Spleen (tissue), 13 donors: ENCODE measurements at places on chromosomes 7 and 10. TPM values are rescaled to one million over a fixed set of nuclear protein-coding genes. Genes with fewer than 3 reads are reported as not detected.
A peak's percentile ranks its signal among the peaks of the same experiment; 100 is the strongest.

Gene TAS2R41
- not detected for polyA plus RNA-seq

DNA sequence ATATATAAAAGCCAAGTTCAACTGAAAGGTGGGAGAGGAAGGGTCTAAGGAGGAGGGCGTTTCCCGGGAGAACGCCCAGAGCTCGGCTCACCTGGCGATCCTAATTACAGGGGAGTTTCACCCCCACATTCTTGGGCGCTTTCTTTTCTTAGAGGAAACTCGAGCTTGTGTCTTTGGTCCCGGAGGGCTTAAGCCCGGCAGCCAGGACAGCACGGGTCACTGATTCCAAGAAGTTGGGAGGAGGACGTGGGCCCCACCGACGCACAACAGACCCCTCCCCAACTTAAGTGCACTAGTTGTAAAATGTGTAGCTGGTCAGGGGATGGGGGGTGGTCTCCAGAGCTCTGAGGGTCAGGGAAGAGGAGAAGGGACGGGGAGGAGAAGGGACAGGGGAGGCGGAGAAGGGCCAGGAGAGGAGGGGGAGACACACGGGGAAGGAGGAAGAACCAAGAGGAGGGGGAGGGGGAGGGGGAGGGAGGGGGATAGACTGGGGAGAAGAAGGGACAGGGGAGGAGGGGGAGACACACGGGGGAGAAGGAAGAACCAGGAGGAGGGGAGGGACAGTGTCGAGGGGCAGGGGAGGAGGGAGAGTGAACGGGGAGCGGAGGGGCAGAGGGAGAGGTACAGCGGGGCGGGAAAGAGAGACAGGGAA, 874 bp downstream of the BAIAP2L1 start:
- peaks cover 12% of the 10 kb centered on the region for H3K4me1 ChIP-seq
- peaks cover 42% of the 10 kb centered on the region for H3K27me3 ChIP-seq
- H3K27ac ChIP-seq: no peak overlapping the region
- DNase-seq: peak; percentile 21

Gene GBX1
- not detected for polyA plus RNA-seq

DNA sequence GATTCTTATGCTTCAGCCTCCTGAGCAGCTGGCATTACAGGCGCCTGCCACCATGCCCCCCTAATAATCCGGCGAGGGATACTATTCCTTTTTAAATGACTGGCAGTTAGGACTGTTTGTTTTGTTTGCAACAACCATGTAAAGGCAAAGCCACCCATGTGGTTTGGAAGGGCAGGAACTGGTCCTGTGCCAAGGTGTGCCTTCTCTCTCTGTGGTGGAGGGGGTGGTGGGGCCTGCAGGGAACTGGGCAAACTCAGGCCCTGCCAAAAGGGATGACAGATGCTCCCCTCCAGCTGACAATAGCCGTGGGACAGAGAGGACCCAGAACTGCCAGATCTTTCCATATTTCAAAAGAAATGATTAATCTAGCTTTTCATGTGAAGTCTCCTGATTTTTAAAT, 23.5 kb upstream of the WAPL start:
- H3K4me1 ChIP-seq: no peaks in the 10 kb centered on the region
- H3K27me3 ChIP-seq: no peaks in the 10 kb centered on the region
- no peak for DNase-seq

DNA sequence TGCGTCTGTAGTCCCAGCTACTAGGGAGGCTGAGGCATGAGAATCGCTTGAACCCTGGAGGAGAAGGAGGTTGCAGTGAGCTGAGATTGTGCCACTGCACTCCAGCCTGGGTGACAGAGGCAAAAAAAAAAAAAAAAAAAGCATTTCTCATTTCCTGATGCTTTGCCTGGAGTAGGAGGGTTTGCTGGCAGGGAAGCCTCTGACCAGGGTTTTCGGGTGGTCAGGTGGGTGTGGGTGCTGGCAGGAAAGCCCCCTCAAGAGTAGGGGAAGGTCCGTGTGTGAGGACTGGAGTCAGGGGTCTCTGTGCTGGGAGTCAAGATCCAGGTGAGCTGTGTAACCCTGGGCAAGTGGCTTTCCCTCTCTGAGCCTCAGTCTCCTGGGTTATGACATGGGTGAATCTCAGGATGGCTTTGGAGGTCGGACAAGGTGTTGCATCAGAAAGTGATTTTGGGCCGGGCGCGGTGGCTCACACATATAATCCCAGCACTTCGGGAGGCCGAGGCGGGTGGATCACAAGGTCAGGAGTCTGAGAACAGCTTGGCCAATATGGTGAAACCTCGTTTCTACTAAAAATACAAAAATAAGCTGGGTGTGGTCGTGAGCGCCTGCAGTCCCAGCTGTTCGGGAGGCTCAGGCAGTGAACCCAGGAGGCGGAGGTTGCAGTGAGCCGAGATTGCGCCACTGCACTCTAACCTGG, 3.2 kb downstream of the AMZ1 start:
- no peak overlapping the region for H3K27ac ChIP-seq
- peaks cover 26% of the 10 kb centered on the region for H3K4me1 ChIP-seq
- peaks cover 25% of the 10 kb centered on the region for H3K27me3 ChIP-seq
- no peak for DNase-seq

Gene CFAP58
- 0.15 TPM for polyA plus RNA-seq

Gene CREB5
- polyA plus RNA-seq: 4.1 TPM
